ENCODE measurements at places on chromosomes 13 and 19. TPM values are rescaled to one million over a fixed set of nuclear protein-coding genes. Genes with fewer than 3 reads are reported as not detected.

The ZNF468 gene
- 20.0 TPM for total RNA-seq

The EHD2 gene
- total RNA-seq, result 159 TPM

The ZNF57 gene
- not detected for total RNA-seq

The ZNF525 gene
- total RNA-seq, result 7.1 TPM

The C1QTNF9B gene
- total RNA-seq, result not detected

- no peaks in the 10 kb centered on the region for H3K36me3 ChIP-seq
- H3K4me3 ChIP-seq, result no peak overlapping the region
- no peak for DNase-seq
Observed at GRCh38 chr13:41970022-41970421, 9.1 kb upstream of the VWA8 start.

DNA sequence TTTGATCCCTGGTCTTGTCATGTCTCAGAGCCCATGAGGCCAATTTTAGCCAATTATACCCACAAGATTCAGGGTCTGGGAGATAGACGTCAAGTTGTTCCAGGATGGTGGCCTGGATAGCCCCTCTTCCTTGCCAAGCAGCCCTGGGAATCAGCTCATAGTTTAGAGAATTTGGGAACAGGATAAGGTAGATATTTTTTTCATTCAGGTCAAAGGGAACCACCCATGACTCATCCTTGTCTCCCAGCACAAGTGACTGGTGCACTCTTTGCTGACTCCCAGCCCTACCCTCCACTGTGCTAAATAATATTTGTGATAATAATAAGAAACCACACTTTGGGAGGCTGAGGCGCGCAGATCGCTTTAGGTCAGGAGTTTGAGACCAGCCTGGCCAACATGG, 17.1 kb upstream of the S1PR4 start:
- no peaks in the 10 kb centered on the region for H3K27me3 ChIP-seq
- DNase-seq, result no peak
- H3K36me3 ChIP-seq, result no peaks in the 10 kb centered on the region
- H3K27ac ChIP-seq, result no peak overlapping the region
- H3K4me1 ChIP-seq, result no peaks in the 10 kb centered on the region
- no peak overlapping the region for H3K4me3 ChIP-seq

DNA sequence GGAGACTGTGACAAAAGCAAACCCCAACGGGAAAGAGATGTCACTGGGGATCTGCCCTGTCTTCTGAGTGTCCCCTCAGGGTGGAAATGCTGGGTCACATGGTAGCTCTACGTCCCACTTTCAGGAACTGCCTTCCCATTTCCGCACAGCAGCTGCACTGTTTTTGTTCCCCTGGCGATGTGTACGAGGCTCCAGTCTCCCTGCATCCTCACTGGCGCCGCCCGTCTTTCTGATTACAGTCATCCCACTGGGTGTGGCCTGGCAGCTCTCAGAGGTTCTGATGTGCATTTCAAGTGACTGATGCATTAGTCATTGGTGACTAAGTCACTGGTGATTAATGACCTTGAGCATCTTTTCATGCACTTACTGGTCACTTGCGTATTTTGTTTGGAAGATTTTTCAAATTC, 21.2 kb downstream of the PCID2 start:
- H3K27ac ChIP-seq, result peak overlapping the region; percentile 97
- H3K27me3 ChIP-seq, result no peaks in the 10 kb centered on the region
- peaks cover 39% of the 10 kb centered on the region for H3K4me1 ChIP-seq
- H3K4me3 ChIP-seq, result peak overlapping the region; percentile 58
- peaks cover 21% of the 10 kb centered on the region for H3K36me3 ChIP-seq
- DNase-seq, result peak; percentile 99

DNA sequence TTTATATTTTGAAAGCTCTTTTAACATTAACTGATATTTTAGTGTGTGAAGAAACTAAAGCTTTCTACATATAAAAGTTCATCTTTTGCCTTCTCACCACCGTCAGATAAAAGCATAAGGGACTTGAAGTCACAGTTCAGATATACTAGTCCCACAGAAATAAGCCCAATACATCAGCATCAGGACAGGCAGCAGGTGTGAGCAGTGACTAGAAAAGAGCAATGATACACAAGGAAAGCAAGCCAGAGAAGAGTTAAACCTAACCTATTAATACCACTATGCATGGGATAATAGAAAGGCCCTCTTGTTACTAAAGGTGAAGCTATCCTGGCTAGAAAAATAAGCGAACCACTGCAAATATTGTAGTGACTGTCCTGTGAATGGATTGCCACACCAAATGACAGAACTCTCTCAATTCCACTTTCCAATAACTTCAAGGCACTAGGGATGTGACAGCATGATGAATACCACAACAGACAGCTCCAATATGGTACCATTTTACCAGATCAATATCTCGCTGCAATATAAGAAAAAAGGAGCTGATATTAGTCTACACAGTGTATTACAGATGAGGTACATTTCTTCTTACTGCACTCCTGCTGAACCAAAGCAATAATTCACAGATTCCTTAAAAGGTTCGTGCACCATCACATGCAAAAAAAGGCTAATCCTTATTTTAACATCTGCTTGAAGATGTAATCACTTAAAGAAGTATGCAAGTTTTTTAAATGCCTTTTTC, 114.1 kb downstream of the DACH1 start:
- no peak for DNase-seq
- H3K4me3 ChIP-seq, result no peak overlapping the region
- no peaks in the 10 kb centered on the region for H3K4me1 ChIP-seq
- H3K27ac ChIP-seq, result no peak overlapping the region
- H3K36me3 ChIP-seq, result no peaks in the 10 kb centered on the region

- no peak overlapping the region for H3K4me3 ChIP-seq
- H3K36me3 ChIP-seq, result no peaks in the 10 kb centered on the region
- H3K27ac ChIP-seq, result no peak overlapping the region
- no peaks in the 10 kb centered on the region for H3K27me3 ChIP-seq
- peaks cover under 1% of the 10 kb centered on the region for H3K4me1 ChIP-seq
- no peak for DNase-seq
Observed at GRCh38 chr19:2560369-2560768, 84.4 kb downstream of the GADD45B start.

DNA sequence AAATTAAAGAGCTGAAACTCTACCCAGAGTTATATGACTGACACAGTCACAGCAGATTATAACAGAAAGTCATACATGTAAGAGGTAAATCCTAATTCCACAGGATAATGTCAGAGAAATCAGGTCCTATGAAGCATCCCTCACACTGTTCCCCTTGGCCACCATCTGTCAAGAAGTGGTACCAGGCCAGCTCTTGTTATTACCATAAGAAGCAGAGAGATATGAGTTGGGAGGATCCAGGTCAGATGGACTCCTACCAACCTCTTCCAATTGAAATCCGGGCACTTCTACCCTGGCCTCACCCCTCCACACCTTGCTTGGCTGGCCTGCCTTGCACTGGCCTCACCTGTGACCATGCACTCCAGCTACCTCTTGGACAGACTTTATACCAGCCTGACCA, 353.2 kb downstream of the DNAJC15 start:
- H3K27ac ChIP-seq, result no peak overlapping the region
- DNase-seq, result no peak
- no peaks in the 10 kb centered on the region for H3K36me3 ChIP-seq
- peaks cover 13% of the 10 kb centered on the region for H3K4me1 ChIP-seq
- H3K4me3 ChIP-seq, result no peak overlapping the region

- peaks cover 38% of the 10 kb centered on the region for H3K27me3 ChIP-seq
- DNase-seq, result no peak
- H3K4me1 ChIP-seq, result no peaks in the 10 kb centered on the region
- H3K4me3 ChIP-seq, result peak overlapping the region; percentile 34
- no peak overlapping the region for H3K27ac ChIP-seq
Observed at GRCh38 chr13:35478271-35479037, 2.0 kb upstream of the MAB21L1 start.

GRCh38 chr19:33374236-33374714, 766 bp downstream of the CEBPG start:
- H3K4me3 ChIP-seq, result peak overlapping the region; percentile 89
- H3K27ac ChIP-seq, result peak overlapping the region; percentile 90
- peak; percentile 9 for DNase-seq
- no peaks in the 10 kb centered on the region for H3K27me3 ChIP-seq
- peaks cover 20% of the 10 kb centered on the region for H3K4me1 ChIP-seq

DNA sequence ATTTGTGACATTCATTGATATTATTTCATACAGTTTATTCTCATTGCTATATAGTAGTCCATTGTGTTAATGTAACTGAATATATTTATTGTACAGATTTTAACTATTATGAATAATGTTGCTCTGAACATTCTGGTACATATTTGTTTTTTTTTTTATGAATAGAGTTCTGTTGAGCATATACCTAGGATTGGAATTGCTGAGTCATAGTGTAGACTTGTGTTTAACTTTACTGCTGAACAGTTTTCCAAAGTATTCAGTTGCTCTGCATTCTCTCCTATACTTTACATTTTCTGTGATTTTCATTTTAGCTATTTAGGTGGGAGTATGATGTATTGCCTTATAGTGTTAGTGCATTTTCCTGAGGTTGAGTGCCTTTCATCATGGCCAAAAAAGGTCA, 97.5 kb downstream of the MAB21L1 start:
- H3K27ac ChIP-seq, result no peak overlapping the region
- H3K4me3 ChIP-seq, result no peak overlapping the region
- H3K27me3 ChIP-seq, result no peaks in the 10 kb centered on the region
- DNase-seq, result peak; percentile 40
- no peaks in the 10 kb centered on the region for H3K4me1 ChIP-seq

- peak; percentile 42 for DNase-seq
- H3K36me3 ChIP-seq, result peaks cover 22% of the 10 kb centered on the region
- H3K4me3 ChIP-seq, result no peak overlapping the region
- peaks cover 31% of the 10 kb centered on the region for H3K4me1 ChIP-seq
- no peaks in the 10 kb centered on the region for H3K27me3 ChIP-seq
- H3K27ac ChIP-seq, result peak overlapping the region; percentile 86
Observed at GRCh38 chr19:47094557-47095475, 18.8 kb downstream of the ZC3H4 start.

GRCh38 chr19:53365134-53365898, at the start of gene ZNF525:
Gene ZNF525, plus strand, starts transcription at chr19:53365705. Its CDS starts 6,577 bp downstream, at chr19:53372282.
- no peaks in the 10 kb centered on the region for H3K36me3 ChIP-seq
- H3K4me1 ChIP-seq, result no peaks in the 10 kb centered on the region
- peak within 1 kb of the TSS; percentile 64 for H3K4me3 ChIP-seq
- H3K27ac ChIP-seq, result no peak within 1 kb of the TSS

DNA sequence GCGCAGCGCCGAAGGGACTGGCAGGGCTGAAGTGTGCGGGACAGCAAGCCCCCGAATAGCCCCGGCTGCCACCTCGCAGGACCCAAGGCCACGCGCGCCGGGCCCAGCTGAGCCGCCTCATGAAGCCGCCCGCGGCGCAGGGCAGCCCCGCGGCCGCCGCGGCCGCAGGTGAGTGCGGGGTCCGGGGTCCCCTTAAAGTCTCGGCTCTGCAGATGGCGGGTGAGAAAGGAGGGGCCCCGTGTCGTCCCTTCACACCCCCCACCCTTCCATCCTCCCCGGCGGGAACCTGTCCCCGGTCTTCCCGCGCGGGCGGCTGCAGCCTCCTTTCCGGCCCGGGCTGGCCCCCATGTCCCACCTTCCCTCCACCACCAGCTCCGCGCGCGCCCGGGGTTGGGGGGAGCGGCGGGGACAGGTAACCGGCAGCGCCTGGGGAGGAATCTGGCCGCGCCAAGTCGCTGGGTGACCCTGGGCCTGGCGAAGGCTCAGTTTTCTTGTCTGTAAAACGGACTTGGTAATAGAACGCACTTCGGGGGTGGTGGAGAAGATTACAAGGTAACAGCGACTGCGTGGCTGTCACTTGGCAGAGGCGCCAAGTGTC, 338 bp downstream of the RGCC start:
- no peaks in the 10 kb centered on the region for H3K36me3 ChIP-seq
- peak overlapping the region; percentile 56 for H3K4me3 ChIP-seq
- no peak overlapping the region for H3K27ac ChIP-seq
- DNase-seq, result no peak
- H3K4me1 ChIP-seq, result peaks cover 19% of the 10 kb centered on the region

GRCh38 chr19:18532168-18532890, 10.5 kb upstream of the ELL start:
- H3K27ac ChIP-seq, result no peak overlapping the region
- no peaks in the 10 kb centered on the region for H3K27me3 ChIP-seq
- H3K4me1 ChIP-seq, result no peaks in the 10 kb centered on the region
- DNase-seq, result no peak
- H3K36me3 ChIP-seq, result peaks cover 3% of the 10 kb centered on the region
- no peak overlapping the region for H3K4me3 ChIP-seq

GRCh38 chr19:38838208-38838985, 6.8 kb upstream of the ECH1 start:
- peaks cover 14% of the 10 kb centered on the region for H3K4me1 ChIP-seq
- no peak overlapping the region for H3K4me3 ChIP-seq
- H3K27me3 ChIP-seq, result no peaks in the 10 kb centered on the region
- H3K27ac ChIP-seq, result no peak overlapping the region
- H3K36me3 ChIP-seq, result peaks cover 75% of the 10 kb centered on the region

GRCh38 chr13:96202315-96202714, 112.4 kb downstream of the HS6ST3 start:
- DNase-seq, result no peak
- H3K27me3 ChIP-seq, result no peaks in the 10 kb centered on the region
- no peaks in the 10 kb centered on the region for H3K36me3 ChIP-seq
- H3K4me3 ChIP-seq, result no peak overlapping the region
- H3K4me1 ChIP-seq, result no peaks in the 10 kb centered on the region

- H3K27ac ChIP-seq, result no peak overlapping the region
- H3K4me3 ChIP-seq, result no peak overlapping the region
- no peaks in the 10 kb centered on the region for H3K27me3 ChIP-seq
- no peak for DNase-seq
- H3K4me1 ChIP-seq, result peaks cover 21% of the 10 kb centered on the region
Observed at GRCh38 chr13:46596466-46596865, 43.5 kb downstream of the LRCH1 start.

DNA sequence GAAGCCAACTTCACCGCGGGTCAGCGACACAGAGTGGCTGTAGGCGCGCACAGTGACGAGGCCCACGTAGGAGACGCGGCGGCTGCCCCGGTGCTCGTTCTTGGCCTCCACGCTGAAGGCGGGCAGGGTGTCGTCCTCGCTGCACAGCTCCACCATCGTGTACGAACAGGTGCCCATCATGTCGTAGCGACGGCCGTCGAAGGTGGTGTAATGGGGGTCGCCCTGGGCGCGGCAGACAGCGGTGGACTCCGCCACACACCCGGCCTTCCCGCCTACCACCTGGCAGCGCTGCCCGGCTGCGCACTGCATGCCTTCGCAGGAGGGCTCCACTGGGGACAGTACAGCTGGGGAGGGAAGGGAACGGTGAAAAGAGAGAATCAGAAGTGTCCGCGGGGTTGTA, 10.0 kb downstream of the FCGBP start:
- no peak overlapping the region for H3K4me3 ChIP-seq
- no peaks in the 10 kb centered on the region for H3K4me1 ChIP-seq
- H3K27me3 ChIP-seq, result no peaks in the 10 kb centered on the region
- H3K27ac ChIP-seq, result no peak overlapping the region

DNA sequence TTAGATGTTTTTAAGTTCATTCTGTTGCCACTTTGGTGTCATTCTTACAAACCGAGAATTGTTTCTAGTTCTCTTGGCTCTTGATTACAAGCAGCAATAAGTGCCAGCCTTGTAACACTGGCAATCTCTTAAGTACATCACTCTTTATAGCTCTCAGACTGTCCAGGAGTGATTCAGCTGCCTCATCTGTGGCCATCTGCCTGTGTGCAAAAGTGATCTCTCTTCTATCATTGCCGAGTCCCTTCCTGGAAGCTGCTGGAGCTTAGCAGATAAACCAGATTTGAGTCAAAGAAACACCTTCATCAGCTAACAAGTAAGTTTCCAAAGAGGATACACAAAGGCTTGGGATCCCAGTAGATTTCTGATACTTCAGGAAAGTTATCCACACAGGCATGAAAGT, 23.2 kb downstream of the STOML3 start:
- no peak for DNase-seq
- no peaks in the 10 kb centered on the region for H3K4me1 ChIP-seq
- H3K36me3 ChIP-seq, result no peaks in the 10 kb centered on the region
- H3K27me3 ChIP-seq, result no peaks in the 10 kb centered on the region
- H3K4me3 ChIP-seq, result no peak overlapping the region

GRCh38 chr19:54133312-54133956, 4.1 kb upstream of the CNOT3 start:
- no peak overlapping the region for H3K4me3 ChIP-seq
- peak; percentile 58 for DNase-seq
- peaks cover 6% of the 10 kb centered on the region for H3K4me1 ChIP-seq

Measured in astrocyte (in vitro differentiated cells and primary cell).